ENCODE measurements at places on chromosomes 13 and 19.

GRCh38 chr13:110873639-110874507 is 41.0 kb downstream of the ANKRD10 start:
- DNase-seq: no peak

DNA sequence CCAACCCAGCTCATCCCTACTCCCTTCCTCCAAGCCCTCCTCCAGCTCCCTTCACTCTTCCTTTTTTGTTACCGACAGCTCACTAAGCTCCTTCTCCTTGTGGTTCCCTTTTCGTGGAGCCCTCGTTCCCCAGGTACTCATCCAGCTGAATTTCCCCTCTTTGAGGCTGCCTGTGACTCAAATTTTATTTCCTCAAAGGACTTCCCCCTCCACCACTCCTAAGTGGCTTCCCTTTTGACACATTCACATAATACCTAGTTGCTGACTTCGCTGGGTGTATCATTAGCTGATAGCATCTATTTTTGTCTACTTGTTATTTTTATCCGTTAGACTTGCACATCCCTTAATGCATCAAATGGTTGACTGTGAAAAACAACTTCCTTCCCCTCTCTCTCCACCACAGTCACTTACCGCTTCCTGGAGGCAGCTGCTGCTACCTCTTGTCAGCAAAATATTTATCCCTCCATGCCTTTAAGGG is 14.5 kb downstream of the FFAR2 start:
- no peak for DNase-seq

GRCh38 chr19:18450931-18451836 is 13.3 kb upstream of the ISYNA1 start:
- peak; percentile 84 for DNase-seq

- DNase-seq: no peak
Measured at GRCh38 chr13:113936166-113936965, 37.5 kb downstream of the C13orf46 start.

DNA sequence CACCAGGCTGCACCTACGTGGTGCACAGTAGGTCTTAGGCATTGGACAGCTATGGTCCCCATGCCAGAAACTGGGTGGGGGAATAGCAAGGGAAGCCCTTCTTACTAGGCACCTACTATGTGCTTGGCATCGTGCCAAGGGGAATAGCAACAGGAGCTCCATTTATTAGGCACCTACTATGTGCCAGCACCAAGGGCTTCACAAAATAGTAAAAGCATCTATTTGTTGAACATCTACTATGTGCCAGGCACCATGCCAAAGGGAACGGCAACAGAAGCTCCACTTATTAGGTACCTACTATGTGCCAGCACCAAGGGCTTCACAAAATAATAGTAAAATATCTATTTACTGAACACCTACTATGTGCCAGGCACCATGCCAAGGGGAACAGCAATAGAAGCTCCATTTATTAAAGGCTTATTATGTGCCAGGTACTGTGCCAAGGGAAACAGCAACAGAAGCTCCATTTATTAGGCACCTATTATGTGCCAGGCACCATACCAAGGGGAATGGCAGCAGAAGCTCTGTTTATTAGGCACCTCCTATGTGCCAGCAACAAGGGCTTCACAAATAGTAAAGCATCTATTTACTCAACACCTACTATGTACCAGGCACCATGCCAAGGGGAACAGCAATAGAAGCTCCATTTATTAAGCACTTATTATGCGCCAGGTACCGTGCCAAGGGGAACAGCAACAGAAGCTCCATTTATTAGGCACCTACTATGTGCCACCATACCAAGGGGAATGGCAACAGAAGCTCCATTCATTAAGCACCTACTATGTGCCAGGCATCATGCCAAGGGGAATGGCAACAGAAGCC is 108.5 kb downstream of the PTPRS start:
- DNase-seq: no peak

DNA sequence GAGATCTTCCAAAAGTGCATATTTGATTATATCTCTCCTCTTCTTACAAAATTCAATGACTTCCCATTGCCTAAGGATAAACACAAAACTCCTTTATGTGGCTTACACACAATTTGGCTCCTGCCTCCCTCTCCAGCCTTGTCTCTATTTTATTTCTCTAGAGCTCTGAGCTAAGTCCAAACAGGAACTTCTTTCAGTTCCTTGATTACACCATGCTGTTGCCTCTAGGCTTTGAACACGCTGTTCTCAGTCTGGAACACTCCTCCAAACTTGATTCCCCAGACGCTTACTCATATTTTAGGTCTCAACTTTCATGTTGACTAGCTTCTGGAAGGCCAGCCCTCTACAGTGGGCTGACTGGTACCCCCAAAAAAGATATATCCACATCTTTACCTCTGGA is 258.5 kb downstream of the COG6 start:
- DNase-seq: no peak

DNA sequence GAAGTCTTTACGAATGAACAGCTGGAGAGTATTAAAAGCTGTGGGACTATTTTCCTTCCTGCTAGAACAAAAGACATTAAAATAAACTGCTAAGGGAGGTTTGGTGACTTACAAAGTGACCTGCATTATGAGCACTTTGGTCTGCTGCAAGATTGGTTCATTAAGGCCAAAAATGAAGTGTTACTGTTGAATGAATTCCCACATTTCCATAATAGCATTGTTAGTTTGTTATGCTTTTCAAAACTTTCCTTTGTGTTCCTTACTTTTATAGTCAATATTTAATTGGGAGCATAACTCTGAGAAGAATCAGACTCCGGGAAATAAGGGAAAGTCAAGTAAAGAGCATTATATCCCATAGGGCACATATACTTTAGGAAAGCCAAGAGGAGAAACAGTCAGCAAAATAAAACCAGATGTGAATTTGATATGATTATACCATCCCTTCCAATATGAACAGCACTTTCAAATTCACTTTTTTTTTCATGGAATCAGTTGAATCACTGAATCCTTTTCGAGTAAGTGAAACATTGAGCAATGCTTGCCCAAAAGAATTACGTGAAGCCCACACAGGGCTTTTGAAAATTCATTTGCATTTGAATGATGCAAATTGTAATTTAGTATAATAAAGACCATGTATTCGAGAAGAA is 112.6 kb downstream of the KCTD12 start:
- no peak for DNase-seq

GRCh38 chr13:51518827-51519226 is 65.4 kb upstream of the WDFY2 start:
- no peak for DNase-seq

Measured in Peyer's patch (tissue), 4 donors.